ENCODE measurements at places on chromosomes 2 and 18. TPM values are rescaled to one million over a fixed set of nuclear protein-coding genes. Genes with fewer than 3 reads are reported as not detected.

The PDIA6 gene
- total RNA-seq: 540 TPM

The SCG2 gene
- total RNA-seq: 0.78 TPM

The PSMA8 gene
- total RNA-seq: 0.40 TPM

- H3K27me3 ChIP-seq: no peaks in the 10 kb centered on the region
- no peak for DNase-seq
- H3K4me1 ChIP-seq: no peaks in the 10 kb centered on the region
Observed at GRCh38 chr2:96163768-96164429, 18.7 kb upstream of the DUSP2 start.

DNA sequence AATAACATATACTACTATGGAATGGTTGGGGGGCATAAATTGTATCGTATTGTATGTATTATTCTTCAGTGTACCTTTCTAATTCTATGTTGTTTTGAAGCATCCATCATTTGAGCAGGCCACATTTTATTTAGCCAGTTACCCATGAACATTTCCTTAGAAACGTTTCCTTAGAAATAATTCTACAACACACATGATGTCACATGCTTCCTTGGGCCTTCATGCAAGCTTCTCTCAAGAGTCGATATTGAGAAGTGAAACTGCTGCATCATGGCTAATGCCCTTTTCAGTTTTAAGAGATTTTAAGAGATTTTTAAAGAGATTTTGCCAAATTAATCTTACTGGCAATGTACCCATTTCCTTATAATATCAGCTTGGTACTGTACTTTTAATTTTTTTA lies 63.9 kb downstream of the ALPK2 start:
- H3K27me3 ChIP-seq: no peaks in the 10 kb centered on the region
- no peak for DNase-seq
- no peak overlapping the region for H3K27ac ChIP-seq
- H3K4me3 ChIP-seq: no peak overlapping the region
- no peaks in the 10 kb centered on the region for H3K36me3 ChIP-seq
- no peaks in the 10 kb centered on the region for H3K4me1 ChIP-seq

DNA sequence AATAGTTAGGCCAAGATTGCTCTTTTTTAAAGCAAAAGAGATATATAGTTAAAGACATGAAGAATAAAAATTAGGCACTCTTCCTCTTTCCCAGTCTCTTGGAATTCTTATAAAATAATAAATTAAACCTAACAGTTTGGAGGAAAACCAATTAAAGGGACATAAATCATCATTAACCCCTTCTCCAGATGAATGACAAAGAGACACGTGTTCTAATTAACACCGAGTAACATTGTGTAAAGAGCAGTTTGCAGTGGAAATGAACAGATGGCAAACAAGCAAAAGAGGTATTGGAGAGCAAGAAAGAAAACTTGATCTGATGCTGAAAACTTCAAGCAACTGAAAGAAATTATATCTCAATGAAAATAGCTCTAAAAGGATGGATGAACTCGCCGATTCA lies 48.4 kb downstream of the BCL2 start:
- H3K27me3 ChIP-seq: no peaks in the 10 kb centered on the region
- DNase-seq: no peak

DNA sequence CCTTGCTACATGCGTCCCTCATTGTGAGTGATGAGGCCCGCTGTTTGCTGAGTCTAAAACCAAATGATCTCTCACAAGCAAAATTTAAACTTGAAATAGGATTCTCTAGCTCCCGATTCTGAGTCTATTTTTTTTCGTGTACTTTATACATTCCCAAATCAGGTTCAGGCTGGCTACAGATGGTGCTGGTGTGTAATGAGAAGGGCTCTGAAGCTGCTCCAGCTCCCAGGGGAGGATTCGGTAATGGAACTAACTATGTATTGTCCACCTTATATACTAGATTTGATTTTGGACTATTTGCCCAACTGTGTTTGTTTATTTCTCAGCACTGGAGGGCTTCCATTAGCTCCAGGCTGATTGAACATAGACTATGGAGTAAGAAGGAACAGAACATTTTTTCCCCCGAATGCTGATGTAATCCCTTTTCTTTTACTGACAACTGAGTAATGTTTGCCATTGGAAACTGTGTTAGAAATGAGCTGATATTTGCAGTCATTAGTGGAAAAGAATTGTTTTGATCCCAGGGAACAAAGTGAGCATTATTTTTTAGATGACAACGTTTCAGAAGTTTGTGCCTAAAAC lies 274.0 kb upstream of the FIGN start:
- no peak for DNase-seq
- no peaks in the 10 kb centered on the region for H3K36me3 ChIP-seq
- H3K27me3 ChIP-seq: no peaks in the 10 kb centered on the region

Data from thyroid gland (tissue), 4 donors.